ENCODE measurements at places on chromosomes 6 and 20.
A peak's percentile ranks its signal among the peaks of the same experiment; 100 is the strongest.

- DNase-seq, result peak; percentile 29
These were observed 134.0 kb upstream of the HCRTR2 start for GRCh38 chr6:55040102-55040848.

- no peak for DNase-seq
These were observed 167.2 kb upstream of the MANEA start for GRCh38 chr6:95410168-95410567.

DNA sequence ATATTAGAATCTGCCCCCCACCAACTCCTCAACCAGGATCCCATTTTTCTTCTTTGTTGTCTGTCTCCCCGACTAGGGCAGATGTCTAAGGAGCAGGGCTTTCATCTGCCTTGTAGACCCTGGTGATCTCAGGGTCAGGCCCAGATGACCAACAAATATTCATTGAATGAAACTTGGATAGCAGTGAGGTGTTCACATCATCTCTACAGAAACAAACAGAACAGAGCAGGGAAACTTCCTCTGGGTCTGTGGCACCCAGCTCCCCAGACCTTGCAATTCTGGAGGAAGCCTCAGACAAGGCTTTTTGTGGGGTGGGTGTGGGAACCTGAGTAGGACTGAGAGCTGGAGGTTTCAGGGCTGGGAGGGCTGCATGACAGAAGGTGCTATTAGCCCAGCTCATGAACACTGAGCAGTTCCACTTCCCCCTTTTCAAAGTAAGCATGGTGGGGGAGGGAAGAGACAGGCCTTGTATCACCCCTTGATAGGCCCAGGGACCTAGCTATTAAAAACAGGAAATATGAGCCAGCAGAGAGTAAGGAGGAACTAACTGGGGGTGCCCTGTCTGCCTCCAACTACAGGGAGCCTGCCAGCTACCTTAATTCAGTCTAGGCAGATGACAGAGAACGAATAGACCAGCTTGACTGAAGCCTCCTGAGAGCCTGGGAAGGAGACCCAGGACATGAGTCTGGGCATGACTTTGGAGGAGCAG lies 37.3 kb upstream of the TOP1 start:
- peak; percentile 16 for DNase-seq

GRCh38 chr6:67694127-67694526 lies 941.0 kb upstream of the ADGRB3 start:
- DNase-seq, result peak; percentile 1

- DNase-seq, result no peak
These were observed 90.6 kb downstream of the SCP2D1 start for GRCh38 chr20:18904192-18904591.

DNA sequence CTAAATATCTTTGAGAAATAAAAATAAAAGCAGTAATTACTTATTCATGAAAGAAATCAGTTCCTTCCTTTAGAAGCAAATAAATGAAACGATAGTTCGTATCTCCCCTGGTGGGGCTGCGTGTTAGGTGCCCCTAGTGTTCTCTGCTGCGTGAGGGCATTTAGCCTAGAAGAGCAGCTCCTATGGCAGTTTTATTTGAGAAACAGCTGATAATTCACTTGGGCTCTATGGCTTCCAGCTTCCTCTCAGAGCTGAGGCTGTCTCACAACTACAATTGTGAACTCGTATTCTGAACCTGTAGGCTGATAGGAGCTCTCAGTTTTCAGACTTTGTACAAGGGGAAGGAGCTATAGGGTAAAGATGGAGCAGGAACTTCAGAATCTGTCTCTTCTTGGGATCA lies 540.0 kb upstream of the MAP3K7 start:
- no peak for DNase-seq

GRCh38 chr6:53910834-53911233 lies 116.0 kb downstream of the LRRC1 start:
- no peak for DNase-seq

DNA sequence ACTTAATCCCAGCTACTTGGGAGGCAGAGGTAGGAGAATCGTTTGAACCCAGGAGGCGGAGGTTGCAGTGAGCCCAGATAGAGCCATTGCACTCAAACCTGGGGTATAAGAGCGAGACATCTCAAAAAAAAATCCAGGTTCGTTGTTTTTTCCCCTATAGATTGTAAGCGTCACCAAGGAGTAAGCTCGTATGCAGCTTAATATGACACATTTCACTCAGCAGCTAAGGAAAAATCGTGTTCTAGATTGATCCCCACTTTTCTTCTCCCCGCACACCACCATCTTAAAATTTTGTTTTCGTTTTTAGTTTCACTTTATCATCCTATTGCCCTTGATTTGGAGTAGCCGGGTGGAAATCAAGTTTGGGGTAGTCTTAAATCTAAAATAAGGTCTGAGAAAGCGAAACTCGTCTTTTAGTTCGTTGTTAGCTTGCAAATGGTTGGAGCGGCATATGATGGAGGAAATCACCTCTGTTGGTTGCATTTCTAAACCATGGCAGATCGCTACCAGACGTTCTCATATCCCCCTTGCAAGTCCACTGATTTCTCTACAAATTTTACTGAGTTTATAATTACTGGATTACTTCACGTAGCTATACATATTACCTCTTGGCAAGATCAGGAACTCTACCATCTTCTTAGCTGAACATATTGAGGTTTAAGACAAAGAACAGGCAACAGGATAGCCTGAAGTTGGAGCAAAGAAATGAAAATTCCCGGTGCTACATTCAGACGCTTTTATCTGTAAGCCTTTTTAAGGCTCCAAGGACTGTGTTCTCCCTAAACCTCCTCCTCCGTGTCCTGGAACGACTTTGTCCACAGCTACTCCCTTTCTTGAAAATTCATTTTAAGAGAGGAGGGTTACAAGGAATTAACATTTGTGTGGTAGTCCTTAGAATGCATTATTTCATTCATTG lies 91.1 kb upstream of the BTN3A2 start:
- peak; percentile 30 for DNase-seq

DNA sequence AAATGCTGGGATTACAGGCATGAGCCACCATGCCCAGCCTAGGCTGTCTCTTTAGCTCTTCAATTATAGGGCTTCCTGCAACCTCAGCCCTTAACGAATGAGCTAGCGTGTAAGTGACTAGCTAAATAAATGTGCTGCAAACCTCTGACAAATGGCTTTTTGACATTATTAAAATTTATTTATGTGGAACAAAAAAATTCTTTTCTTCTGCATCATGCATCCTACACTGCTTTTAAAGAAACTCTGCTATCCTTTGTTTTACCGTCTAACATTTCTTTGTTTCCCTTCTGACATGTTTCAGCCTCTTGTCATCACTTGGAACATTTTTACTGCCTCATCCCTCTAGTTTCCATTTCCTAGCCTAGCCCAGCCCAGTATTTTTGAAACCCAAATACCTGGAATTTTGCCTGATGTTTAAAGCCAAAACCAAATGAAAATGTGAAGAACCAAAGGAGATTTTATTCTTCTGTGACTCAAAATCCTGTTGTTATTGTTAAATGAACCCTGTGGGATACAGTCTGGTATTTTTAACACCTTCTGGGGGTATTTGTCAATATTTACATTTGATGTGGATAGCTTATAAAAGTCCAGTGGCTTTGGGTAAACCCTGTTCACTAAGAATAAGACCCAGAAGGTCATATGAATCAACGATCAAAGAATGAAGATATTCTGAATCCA lies 9.5 kb downstream of the NT5E start:
- no peak for DNase-seq

DNA sequence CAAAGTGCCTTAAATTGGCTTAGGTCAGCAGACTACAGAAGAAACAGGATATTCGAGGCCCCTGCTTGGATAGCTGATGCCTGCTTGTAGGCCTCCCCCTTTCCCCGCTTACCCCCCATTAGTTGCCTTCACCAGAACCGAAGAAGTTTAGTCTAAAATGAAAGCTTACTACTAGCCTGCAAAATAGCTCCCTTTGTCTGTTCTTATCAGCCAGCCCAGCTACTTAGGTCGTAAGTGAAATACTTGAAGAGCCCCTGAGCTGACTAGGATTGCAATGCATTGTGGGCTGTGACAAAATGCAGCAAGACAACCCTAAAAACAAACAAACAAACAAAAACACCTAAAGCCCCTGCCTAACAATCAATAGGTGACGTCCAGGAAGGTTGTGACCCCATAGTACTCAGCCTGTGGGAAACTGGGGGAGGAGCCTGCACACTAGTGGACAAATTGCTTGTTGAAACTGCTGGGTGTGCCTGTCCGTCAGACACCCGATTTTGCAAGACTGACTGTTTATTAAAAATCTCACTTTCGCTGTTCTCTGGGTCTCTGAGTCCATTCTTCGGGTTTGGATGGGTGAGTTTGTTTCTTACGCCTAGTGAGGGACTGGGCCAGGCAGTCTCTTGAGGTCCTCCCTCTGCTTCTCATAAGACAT lies 105.0 kb upstream of the DUSP22 start:
- DNase-seq, result no peak

GRCh38 chr6:62466607-62467006 lies 180.6 kb upstream of the KHDRBS2 start:
- no peak for DNase-seq

DNA sequence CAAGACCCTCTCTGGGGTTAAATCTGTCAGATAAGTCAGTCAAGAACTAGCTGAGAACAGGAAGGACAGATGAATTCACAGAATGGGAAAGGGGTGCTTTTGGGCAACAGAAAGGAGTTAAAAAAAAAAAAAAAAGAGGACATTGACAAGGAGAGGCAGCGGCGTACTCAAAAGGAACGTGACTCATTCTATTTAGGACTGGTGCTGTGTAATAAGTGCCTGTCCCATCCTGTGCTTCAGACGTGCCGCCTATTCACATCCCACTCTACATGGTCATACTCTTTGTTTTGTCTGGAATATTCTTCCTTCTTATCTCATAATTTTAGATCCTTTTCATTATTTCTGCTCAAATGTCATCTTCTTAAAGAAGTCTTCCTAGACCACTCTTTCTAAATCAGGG lies 101.1 kb upstream of the EMILIN3 start:
- peak; percentile 74 for DNase-seq

- DNase-seq, result no peak
These were observed 50.3 kb downstream of the NPEPL1 start for GRCh38 chr20:58742668-58743566.

DNA sequence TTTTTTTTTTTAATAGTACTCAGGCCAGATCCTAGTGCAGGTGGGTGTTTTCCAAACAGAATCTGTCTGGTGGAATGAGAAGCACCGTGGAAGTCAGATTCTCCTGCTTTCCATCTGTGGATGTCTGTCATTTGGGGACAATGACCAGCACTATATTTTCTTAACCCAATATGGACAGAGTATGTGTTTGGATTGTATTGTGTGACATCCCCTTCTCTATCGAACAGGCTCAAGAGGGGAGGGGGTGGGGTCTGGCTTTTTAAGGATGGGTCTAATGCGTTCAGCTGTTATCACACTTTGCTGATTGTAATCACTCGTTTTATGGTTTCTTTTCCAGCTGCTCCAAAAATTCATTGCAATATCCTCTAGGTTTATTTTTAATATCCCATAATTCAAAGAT lies 197.5 kb upstream of the CEP162 start:
- DNase-seq, result no peak

DNA sequence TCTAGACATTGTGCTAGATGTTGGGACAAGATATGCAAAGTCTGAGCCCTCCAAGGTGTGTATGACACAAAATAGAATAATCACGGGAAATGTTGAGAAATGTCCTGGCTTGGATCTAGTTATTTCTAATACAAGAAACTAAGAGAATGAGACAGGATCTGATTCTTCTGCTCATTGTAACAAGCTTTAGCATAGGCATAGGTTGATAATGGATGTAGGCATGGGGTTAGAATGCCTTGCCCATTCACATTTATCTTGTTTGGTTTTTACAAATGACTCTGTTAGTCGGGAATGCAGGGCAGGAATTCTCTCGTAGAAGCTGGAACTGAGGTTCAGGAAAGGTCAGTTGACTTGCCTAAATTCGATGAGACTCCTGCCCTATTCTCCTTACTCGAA lies 1.5 kb upstream of the SLC26A8 start:
- peak; percentile 23 for DNase-seq

DNA sequence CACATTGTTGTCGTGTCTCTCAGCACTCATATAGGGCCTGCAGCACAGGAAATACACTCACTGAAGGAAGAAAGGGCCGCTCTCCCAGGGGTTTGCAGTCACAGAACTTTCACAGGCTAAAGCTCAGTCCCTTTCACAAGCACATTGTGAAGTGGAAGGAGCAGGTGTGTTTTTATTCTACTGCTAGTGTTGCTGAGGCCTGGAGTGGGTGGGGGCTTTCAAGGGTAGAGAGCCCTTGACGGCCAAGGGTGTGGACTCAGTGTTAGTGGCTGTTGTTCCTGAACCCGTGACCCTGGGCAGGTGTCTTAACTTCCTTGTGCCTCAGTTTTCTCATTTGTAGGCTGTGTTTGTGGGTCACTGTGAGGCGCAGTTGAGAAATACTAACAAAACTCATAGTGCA lies 66.2 kb upstream of the SLC22A1 start:
- no peak for DNase-seq

DNA sequence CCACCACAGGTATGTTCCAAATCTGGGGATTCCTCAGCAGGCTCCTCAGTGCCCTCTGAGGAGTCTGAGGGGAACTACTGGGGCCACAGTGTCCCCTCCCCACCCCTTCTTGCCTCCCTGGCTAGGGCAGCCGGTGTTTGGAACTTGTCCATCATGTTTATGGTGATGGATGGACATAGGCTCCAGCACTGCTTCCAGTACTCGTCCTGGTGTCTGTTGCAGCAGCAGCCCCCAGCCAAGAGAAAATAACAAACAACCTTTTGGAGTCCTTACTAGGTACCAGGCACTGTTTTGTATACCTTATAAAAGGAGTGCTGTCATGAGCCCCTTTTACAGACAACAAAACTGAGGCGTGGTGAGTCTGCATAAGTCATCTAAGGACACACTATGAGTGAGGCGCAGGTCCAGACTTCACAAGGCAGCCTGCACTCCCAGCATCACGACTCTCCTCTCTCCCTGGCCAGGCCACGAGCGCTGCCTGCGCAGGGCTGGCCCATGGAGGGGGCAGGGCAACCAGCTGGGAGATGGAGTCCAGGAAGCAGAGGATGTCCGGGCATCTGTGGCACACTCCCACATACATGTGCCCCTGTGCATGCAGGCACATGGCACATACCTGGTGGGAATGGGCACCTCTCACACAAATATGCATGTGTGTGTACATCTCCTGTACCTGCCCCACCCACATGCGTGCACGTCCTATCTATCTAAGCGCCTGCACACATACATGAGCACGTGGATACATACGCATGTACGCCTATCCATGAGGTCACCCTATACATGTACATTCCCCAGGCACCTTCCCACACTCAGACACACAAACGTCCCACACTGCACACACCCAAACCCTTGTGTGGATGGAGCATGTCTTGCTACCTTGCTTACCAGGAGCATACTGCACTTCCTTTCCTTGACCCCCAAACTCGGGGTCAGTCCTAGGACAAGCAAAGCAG lies 152.7 kb downstream of the VEGFA start:
- no peak for DNase-seq

Measured in epithelial cell of esophagus (primary cell).